ENCODE measurements at places on chromosomes 5 and 9. TPM values are rescaled to one million over a fixed set of nuclear protein-coding genes. Genes with fewer than 3 reads are reported as not detected.

DNA sequence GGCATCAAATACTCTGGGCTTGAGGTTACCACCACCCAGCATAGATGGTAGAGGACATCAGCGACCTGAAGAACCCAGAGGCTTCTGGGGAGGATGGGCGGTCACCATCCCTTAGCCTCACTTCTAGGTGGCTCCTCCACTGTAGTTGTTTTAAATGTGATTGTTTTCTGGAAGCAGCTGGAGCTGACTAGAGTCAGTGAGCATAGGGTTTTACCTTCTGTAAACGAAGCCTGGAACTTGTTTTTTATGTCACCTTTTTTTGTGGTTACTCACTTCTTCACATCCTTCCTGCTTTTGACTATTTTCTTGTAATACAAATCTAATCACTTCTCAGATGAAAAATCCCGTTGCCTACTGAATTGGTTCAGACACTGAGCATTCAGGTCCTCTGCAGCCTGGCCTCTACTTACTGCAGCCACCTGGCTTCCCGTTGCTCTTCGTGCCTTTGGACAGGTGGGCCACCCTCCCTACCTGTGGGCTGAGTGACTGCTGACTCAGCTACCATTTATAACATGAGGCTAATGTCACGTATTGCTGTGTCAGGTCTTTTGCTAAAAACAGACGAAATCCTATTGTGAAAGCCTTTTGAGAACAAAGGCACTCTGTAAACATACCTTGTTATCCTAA, 167.8 kb downstream of the MAN2A1 start:
- no peak for DNase-seq

ADAMTS6 gene
- 6.0 TPM for total RNA-seq

GRCh38 chr5:77906806-77907205, 130.7 kb upstream of the TBCA start:
- no peak for DNase-seq

SGTB gene
- total RNA-seq, result 8.2 TPM

MEF2C gene
- total RNA-seq, result 27.4 TPM

GRCh38 chr5:130045334-130045733, 141.1 kb downstream of the CHSY3 start:
- no peak for DNase-seq

- no peak for DNase-seq
Observed at GRCh38 chr9:124292696-124293593, 35.2 kb downstream of the NEK6 start.

GTF3C4 gene
- total RNA-seq, result 19.6 TPM

- DNase-seq, result peak; percentile 93
Observed at GRCh38 chr9:107489687-107490605, at the start of gene KLF4. Gene KLF4 (minus strand): TSS chr9:107489769. CDS start chr9:107489172, 597 bp downstream.

- DNase-seq, result no peak
Observed at GRCh38 chr5:161085056-161085455, 233.0 kb upstream of the ATP10B start.

DNA sequence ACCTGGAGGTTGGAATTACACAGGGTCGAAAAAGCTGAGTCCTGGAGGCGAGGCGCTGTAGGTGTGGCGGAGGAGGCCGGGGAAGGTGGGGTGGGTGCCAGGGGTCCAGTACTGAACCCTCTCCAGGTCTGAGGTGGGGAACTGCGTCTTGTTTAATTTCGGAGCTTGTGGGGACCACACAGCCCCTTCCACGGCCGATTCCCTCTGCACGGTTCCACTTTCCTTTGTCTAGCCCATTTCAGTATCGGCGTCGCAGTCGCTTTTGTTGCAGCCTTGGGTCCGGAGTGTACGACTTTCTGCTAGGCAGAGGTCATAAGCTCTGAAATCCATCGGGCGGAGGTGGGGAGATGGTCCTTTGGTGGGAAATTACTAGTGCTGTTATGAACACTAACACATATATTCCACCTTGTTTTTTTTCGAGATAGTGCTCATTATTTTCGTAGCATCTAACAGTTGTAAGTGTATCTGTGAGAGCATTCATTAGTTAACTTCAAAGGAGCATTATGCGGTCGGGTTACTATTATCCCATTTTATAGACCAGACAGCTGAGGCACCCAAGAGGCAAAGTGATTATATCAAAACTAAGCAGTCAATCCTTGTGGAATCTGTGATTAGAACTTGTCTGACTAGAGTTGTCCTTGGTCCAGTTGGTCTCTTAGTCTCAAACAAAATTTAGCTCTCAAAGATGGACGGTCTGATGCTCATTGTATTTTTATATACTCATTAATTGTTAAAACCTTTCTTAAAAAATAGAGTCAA, 737 bp downstream of the RNF180 start:
- peak; percentile 18 for DNase-seq

DNA sequence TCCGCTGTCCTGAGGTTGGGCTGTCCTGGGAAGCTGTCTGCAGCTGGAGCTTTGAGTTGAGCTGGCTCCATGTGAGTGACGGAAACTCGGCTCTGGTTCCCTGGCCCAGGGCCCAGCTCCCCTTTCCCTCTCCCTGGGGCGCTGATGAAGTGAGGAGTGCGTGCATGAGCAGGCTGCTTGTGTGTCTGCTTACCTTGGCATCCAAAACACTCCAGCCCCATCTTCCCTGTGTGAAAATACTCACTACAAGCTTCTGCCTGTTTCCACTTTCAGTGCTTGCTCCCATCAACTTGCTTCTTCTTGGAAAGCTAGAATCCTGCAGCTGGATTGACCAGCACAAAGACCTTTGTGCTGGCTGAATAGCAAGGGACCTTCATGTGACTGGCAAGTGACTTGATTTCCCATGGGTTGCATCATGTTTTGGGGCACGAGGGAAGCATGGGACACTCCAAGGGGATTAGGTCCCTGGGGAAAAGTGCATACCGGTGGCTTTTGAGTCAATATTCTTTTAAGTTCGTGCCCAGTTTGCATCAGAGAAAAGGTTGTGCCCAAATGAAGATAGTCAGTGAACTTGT, 198.1 kb downstream of the GADD45G start:
- DNase-seq, result peak; percentile 63

GRCh38 chr9:134181648-134182034, 17.3 kb upstream of the RNU6ATAC start:
- DNase-seq, result no peak

NKD2 gene
- total RNA-seq, result 16.7 TPM

DNA sequence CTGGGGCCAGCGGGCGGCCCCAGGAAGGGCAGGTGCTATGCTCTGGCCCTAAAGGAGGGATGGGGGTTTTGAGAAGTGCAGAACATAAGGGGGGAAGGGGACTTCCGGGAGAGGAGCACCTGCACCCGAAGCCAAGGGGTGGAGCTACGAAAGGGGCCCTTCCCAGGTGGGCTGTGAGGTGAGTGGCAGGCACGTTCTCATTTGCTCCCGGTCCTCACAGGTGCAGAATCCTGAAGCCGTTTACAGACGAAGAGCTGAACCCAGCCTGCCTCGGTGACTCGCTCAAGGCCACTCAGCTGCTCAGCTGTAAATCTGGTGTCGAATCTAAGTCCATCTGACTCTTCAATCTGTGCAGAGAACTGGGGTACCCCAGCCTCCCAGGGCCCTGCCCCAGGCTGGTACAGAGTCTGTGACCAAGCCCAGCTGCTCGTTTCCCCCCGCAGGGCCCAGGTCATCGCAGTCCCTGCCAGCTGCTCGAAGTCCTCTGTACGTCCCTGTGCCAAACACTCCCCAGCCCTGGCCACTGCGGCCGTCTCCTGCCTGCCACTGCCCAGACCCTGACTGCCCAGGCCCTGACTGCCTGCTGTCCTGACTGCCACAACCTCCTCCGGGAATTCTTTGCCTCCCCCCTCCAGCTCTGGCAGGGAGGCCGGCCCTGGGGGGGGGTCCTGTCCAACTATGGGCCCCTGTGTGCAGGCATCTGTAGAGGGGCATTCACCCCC, 53.8 kb upstream of the RXRA start:
- DNase-seq, result no peak

DNA sequence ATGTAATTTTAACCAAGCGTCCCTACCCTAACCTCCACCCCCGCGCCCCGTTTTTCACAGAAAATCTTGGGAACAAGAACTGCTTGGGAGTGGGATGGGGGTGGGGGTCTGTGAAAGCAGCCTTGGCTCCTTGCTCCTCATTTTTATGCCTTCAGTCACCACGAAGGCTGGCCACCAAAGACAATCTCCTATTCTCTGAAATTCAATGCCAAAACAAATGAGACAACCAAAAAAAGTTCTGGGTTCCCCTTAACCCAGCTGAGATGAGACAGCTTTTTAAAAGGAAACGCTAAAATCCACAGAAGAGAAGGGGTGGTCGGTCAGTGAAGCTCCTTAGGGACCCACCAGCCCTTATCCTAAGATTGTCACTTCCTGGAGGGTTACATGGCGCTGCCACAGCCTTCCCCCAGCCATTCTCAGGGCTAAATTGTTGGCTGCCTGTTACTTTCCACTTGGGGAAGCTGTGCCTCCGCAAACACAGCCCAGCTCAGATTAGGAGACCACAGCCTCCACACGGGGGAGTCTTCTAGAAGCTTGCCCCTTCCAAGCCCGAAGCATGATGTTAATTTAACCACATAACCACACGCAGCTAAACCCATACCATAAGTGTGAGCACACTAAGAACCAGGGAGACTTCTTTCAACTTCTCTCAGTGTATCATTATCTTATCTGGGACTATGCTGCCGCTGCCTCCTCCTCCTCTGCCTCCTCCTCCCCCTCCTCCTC, 136.3 kb downstream of the FOXD1 start:
- DNase-seq, result no peak

GABBR2 gene
- total RNA-seq, result not detected

TOR4A gene
- total RNA-seq, result 3.7 TPM

GRCh38 chr9:114905170-114905940, 25.0 kb downstream of the TNFSF8 start:
- DNase-seq, result no peak

DNA sequence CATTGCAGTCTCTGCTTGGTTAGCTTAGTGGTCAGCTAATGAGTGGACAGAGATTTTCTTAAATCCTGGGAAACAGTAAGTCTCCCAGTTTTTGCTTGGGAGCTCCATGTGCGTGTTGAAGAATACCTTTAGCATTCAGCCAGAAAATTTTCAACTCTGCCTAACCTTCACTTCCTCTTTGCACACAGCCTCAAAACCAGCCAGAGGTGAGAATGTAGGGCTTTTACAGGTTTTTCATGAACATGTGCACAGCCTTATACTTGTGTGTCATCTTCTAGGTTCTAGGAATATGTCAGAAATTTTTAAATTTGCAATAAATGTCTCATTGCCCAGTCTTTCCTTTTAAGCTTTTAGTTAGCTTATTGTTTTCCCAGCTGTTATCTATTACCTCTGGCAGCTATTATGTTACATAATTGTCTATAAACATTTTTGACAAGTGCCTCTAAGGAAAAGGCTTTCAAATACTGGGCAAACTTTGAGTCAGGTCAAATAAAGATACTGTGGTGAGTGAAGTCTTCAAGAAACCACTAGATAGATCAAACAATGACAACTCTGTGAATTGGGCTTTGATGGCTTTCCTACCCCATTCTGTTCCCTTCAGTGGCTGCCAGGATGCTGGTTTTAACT, 12.7 kb downstream of the ADGRV1 start:
- DNase-seq, result no peak

DNA sequence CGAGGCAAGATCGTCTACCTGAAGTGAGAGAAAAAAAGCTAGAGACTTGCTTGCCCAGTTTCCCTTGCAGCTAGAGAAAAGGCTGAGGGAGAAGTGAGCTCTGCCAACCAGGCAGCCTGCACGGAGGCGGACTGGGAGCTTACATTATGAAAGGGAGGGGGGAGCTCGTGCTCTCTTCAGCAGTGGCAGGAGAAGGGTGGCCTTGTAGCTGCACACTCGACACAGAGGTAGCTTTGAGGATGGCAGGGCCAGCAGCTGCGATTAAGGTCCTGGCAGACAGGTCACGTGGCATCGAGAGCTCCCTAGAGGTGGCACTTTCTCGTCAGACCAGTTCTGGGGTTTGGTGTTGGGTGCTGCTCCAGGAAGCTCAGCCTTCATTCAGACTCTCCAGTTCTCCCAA, 26.7 kb downstream of the APBA1 start:
- peak; percentile 79 for DNase-seq

P4HA2 gene
- total RNA-seq, result 34.8 TPM

PAPPA gene
- total RNA-seq, result 3.4 TPM

FOXD4 gene
- total RNA-seq, result 0.33 TPM

DBH gene
- not detected for total RNA-seq

PSAT1 gene
- total RNA-seq, result 0.48 TPM

DNA sequence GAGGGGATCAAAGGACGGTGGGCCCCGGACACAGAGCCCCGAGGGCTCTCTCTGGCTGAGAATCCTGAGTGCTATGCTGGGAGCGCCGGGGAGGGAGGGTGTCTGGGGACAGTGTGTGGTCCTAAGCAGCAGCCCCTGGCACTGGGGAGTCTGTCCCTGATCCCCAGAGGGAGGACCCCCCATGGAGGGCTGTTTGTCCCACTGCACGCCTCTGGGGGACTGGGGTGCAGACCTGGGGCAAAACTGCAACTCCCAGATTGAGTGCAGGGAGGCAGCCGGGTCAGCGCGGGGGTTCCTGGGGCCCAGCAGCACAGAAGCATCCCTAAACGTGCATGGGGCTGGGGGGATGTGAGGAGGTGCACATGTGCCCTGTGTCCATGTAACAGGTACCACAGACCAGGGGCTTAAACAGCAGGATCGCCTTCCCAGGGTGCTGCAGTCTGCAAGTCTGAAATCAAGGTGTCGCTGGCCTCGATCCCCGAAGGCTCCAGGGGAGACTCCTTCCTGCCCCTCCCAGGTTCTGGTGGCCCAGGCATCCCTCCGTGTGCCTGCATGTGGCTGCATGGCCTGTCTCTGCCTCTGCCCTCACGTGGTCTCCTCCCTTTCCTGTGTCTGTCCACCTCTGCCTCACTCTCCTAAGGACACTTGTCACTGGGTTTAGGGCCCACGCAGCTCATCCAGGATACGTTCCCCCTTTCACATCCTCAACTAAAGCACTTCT, 35.9 kb upstream of the IRX4 start:
- DNase-seq, result peak; percentile 42

GRCh38 chr9:21796768-21797167, 5.7 kb upstream of the MTAP start:
- DNase-seq, result no peak

DAB2IP gene
- 55.8 TPM for total RNA-seq

DNA sequence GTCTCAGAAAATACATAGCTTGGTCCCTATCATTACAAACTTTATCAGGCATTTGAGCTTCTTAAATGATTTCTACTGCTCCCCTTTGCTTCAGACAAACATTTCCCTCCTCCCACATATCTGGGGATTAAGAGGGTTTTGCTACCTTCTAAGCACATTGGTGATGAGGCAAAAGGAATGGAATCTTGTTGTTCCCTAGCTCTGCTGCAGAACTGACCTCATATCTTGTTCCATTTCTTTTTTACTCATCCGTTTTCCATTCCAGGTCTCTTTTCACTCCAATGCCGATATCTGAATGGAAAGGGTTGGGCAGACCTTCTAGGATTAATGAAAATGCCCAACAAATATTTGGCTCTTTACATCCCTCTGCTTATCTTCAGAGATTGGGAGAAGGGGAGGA, 444.6 kb downstream of the ZNF608 start:
- no peak for DNase-seq
